ENCODE measurements at places on chromosomes 2 and 18. TPM values are rescaled to one million over a fixed set of nuclear protein-coding genes. Genes with fewer than 3 reads are reported as not detected.

DNA sequence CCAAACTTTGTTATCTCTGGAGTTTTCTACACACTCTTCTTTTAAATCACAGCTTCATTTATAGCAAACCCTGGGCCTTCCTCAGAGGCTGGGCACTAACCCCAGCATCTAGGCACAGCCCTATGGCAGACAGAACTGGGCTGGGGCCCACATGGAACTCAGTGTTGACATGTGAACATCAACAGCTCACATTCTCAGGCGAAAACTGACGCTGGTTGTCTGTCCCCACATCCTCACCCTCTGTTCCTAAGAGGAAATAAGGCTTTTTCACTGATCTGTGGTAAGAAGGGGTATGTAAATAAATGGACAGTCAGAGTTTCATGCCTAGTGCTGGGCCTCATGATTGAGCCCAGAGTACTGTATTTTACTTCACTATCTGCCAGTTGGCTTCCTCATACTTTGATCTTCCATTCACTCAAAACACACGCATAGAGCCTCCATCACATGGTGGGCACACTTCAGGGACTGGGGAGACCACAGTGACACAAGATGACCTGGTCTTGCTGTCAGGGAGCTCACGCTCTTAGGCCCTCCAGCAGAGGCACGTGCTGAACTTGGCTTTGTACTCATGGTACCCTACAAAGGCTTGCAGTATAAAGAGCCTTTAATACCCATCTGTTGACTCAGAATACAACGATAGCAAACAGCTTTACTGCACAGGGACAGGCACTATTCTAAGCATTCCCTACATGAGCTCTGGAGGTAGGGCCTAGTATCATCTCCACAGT, 43.0 kb downstream of the EFEMP1 start:
- DNase-seq = no peak

DNA sequence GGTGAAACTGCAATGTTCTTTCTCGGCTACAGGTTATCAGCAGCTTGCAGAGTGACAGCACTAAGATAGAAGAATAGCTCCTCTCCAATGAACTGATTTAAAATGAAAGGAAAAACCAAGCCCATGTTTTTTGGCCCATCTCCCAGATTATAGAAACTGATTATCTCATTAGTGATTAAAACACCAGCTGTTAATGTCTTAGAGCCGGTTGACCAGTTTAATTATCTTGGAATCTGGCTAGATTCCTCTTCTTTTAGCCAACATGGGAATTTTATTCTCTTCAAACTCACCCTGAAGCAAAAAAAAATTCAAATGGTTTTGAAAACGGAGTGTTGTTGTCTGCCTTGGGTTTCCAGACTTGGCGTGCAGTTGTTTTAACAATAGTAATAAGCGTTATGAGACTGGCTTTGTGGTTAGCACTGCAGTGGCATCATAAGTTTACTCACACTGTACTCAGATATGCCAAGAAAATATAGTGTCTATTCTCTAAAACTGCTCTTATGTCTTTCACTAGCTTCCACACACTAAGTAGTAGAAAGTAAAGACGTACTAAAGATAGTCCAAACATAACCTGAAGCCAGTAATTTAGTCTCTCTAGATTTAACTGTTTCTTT, 665.3 kb downstream of the STK39 start:
- peak; percentile 0 for DNase-seq

DNA sequence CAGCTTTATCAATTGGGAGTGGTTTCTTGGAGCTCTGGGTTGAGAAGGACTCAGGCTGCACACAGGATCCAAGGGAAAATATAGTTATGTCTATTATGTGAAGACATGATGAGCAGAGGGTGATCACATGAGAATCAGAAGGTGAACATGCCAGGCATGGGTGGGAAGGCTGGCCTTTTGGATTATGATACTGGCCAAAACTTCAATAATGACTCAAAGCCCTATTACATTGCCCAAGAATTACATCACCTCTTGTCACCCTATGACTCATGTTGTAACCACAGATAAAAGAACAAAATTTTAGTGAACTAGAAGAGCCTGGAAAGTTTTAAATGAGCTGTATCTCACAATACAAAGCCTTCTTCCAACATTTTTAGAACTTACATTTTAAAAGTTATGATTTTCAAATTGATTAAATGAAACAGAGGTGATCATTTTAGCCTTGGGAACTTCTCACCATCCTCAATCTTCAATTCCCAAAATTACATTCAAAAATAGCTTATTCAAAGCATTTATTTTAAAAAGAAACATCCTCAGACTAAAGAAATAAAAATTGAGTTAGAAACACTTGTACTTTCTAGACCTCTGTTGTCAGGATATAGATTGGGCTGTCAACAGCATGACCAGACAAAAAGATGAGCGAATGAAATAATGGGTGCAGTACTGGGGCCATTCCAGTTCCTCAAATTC, 428.3 kb downstream of the MBD2 start:
- DNase-seq = peak; percentile 76

GRCh38 chr2:122261911-122262310, 506.5 kb downstream of the TSN start:
- DNase-seq = no peak

DNA sequence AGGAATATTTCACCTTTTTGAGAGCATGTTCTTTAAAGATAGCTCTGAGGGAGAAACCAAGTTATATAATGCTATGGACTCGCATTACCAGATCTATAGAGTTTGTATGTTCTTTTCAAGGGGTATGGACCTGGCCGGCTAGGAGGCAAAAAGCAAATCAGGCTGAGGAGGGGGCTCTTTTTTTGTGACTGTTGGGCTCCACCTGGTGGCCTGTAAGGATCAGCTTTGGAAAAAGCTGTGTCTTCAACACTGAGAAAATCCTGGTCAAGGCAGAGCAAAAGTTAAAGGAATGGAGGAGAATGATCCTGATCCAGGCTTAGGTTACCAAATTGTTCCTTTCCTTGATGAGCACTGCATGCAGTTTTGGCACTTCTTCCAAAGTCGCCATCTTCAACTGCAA, 180.5 kb downstream of the DIS3L2 start:
- peak; percentile 29 for DNase-seq

DNA sequence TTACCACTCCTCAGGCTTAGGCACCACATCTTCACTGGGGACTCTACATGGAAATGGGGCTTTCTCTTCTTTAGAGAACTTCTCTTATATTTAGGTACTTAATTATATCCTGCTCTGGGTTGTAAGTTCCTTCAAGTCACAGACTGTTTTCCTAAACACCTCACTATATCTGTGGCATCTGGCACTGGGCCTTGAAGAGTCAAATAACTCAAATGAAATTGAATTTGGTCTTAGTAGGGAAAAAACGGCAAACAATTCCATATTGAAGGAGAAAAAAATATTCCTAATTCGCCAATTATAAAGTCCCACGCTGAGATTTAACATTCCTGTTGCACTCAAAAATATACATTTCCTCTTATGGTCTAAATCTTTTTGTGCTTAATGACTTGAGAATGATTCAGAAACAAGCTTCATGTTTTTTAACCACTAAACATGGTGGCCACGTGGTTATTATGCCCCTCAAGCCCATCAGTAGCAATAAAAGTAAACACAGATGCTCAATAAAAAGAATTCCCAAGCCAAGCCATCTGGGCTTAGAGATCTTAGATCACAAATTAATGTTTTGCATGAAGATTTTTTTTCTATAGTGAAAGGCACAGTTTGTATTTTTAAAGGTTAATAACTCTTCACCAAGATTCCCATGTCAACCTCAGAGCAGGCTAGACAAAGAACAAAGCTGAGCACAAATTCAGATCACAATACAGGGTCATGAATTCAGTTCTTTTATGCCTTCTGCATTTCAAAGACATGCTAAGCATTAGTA, 105.5 kb upstream of the SYT4 start:
- no peak for DNase-seq

DNA sequence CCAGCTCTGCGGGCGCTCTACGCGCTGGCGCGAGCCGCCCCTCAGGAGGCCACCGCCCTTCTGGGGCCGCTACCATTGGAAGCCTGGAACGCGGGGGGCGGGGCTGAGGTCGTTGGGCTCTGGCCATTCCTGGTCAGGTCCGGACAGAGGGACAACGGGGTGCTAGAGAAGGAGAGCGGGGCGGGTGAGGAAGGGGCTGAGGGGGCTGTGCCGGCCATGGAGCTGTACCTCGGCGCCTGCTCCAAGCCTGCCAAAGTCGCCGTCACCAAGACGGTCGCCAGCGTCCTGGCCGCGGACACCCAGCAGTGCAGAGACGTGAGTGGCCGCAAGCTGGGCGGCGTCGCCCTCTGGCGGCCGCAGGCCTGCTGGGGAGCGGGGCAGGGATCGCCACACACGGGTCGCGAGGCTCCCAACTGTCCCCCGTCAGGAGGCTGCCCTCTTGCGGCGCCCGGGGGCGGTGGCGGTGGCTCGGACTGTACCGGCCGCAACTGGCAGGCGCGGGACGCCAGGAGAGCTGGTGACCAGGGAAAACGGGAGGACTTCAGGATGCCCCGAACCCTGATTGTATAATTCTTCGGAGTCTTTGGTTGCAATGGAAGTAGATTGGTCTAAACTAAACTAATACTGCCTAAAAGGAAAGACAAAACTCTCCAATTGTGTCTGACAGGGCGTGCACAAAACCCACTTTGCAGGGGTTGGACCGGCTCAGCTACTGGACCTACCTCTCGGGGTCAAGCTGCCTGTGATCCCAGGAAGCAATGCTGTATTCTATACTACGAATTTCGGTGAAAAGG, at the start of gene FSIP2:
Gene FSIP2 (plus strand): TSS at position 126 of the 794 bp plus-strand sequence. CDS start 91 bp downstream, at position 217.
- no peak for DNase-seq

- no peak for DNase-seq
These were observed 88.3 kb upstream of the HS6ST1 start for GRCh38 chr2:128406736-128407554.

- DNase-seq = peak; percentile 86
These were observed 4.3 kb downstream of the SEPTIN10 start for GRCh38 chr2:109609352-109610024.

- DNase-seq = peak; percentile 91
These were observed 5.6 kb downstream of the DTYMK start for GRCh38 chr2:241680827-241681599.

DNA sequence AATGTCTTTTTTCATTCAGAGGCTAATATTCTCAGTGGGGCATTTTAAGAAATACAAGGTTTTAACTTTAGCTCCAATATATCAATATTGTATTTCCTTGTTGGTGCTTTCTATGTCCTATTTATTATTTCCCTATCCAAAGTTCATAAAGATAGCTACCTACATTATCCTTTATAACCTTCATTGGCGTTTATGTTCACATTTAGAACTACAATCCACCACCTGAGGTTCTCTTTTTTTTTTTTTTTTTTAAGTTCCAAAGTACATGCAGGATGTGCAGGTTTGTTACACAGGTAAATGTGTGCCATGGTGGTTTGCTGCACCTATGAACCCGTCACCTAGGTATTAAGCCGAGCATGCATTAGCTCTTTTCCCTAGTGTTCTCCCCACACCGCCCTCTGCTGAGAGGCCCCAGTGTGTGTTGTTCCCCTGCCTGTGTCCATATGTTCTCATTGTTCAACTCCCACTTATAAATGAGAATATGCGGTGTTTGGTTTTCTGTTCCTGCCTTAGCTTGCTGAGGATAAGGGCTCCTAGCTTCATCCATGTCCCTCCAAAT, 694.6 kb downstream of the SUCLG1 start:
- no peak for DNase-seq

DNA sequence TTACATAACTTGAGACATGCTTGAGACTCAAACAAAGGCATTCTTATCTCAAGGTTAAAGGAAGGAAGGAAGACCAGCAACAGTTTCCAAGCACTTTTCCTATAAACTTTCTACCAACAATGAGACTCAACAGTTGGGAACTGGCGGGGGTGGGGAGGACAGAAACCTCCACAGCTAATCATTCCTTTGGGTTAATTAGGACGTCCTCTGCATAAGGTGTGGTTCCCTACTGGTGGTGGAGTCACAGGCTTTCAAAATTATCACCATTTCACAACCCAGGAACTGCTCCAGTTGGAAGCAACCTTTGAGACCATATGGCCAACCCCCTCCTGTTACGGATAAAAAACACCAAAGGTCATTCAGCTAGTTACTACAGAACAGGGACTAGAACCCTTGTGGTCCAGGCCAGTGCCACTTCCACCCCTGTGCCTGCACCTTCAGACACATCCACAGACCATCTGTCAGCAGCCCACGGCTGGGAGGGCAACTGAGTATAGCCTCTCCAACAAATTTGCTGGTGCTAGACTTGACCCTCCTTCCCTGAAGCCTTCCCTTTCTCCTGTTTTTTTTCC, 30.1 kb upstream of the ATL2 start:
- no peak for DNase-seq

DNA sequence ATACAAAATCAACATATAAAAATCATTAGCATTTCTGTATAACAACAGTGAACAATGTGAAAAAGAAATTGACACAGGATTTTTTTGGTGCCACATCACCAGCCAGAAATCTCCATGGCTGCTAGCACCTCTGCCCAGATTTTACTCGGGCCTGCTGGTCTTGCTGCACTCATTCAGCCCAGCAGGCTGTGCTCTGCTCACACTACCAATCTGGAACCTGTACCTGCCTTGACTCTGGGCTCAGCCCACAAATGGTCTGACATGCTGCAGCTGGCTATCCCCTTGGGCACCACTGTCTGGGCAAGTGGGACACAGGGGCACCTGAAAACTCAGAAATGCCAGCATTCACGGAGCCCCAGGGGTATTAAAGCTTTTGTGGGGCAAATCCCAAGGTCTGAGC, 392.5 kb upstream of the NRXN1 start:
- no peak for DNase-seq

DNA sequence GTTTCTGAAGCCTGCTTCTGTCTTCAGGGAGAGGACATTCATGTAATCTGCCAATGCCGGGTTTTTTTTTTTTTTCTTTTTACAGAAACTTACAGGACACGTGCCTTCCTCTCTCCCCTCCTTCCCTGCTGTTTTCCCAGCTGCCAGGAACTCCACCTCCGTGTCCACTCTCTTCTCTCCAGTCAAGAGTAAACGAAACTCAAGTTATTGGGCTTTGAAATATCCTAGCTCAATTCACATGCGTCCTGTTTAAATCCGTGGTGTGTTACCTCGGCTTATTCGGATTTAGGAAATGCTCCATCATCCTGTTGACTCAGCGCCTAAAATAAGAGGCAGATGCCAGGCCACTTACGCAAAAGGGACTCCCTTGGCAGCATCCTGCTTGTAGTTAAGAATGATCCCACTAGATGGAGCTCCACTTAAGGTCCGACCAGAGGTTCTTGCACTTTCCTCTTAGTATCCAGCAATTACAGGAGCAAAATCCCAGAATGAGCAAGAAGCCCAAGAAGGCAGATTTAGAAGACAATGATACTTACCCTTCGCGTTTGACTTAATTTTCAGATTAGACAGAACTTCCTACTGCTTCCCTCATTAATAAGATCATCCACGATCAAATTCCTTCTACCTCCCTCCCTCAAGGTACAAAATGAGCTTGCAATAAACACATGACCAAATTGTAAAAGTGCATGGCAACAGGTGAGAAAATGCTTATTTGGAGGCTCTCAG, 97.2 kb upstream of the ZCCHC2 start:
- peak; percentile 95 for DNase-seq

GRCh38 chr2:192010073-192010472, 163.2 kb upstream of the CAVIN2 start:
- DNase-seq = no peak

The MAP4K3 gene
- total RNA-seq = 21.0 TPM

The LRP2 gene
- not detected for total RNA-seq

The CHRND gene
- total RNA-seq = not detected

The ZBTB7C gene
- not detected for total RNA-seq

The FOXI3 gene
- total RNA-seq = not detected

The MYL12B gene
- total RNA-seq = 528 TPM

The SLC5A6 gene
- total RNA-seq = 23.3 TPM

All from M059J (cell line).